ENCODE measurements at places on chromosomes 16 and 17.
A peak's percentile ranks its signal among the peaks of the same experiment; 100 is the strongest.

DNA sequence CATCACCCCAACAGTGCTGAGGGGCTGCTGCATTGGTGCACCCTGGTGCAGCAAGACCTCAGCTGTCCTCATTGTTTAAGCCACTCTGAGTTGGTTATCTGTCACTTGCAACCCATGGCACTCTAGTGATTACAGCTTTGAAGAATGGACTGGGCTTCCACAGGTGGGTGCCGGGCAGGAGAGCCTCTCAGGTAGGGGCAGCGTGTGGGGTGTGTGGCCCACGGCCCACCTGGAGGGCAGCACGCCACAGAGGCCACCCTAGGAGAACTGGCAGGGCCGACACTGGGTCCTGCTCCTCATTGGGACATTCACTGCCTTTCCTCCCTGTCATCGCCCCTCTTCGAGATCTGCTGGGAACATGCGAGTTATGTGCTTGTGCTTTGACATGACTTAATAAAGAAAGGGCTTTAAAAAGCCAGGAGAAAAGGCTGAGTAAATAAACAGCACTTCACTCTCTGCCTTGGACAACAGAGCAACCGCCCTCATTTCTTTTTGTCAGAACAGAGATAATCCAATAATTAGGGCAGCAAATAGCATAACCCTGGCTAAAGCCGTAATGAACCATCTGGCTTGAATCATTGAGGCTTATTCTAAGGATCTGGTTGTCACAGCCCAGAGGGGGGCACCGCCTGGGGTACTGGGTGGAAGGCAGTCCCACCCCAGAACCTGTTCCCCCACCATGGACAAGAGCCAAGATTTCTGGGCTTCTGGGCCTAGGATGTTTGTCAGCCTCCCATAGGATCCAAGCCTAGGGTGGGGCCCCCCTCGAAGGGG, 3.0 kb downstream of the DOC2B start:
- no peak for DNase-seq

- peak; percentile 41 for DNase-seq
Measured at GRCh38 chr16:24504472-24505345, 34.7 kb upstream of the RBBP6 start.

DNA sequence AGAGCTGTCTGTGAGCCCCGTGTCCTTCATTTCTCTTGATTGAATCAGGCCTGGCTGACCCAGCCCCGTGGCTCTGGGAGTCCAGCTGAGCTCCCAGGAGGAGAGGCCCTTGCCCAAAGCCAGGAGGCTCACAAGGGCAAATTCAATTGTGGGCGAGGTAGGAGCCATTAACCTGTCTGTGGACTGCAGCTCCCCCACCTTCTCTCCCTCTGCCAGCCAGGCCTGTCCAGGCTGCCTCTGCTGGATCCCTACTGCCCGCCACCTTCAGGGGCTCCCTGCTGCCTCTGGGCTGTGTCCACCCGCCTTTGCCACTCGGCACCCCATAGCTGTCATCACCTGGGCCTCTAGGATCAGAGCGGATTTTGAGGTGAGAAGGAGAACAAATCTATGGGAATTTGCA, 61.9 kb downstream of the RTN4RL1 start:
- DNase-seq, result no peak

DNA sequence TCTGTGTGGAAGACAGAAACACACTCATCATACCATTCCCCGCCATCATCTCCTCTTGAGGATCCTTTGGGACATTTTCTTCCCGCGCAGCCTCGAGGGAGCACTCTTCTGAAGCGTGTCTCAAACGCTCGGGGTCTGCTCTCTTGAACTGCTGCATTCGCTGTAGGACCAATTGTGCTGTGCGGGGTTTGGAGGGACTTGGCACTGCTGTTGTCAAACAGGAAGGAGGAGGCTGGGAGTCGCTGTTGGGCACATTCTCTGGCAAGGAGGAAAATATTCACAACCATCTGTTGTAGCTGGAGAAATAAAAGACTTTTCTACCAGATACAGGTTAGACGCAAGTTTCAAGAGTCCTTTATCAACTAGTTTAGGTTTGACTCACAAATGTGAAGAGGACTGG, 5.0 kb downstream of the SLX4 start:
- no peak for DNase-seq

- no peak for DNase-seq
Measured at GRCh38 chr16:52718046-52718445, 171.1 kb upstream of the TOX3 start.

DNA sequence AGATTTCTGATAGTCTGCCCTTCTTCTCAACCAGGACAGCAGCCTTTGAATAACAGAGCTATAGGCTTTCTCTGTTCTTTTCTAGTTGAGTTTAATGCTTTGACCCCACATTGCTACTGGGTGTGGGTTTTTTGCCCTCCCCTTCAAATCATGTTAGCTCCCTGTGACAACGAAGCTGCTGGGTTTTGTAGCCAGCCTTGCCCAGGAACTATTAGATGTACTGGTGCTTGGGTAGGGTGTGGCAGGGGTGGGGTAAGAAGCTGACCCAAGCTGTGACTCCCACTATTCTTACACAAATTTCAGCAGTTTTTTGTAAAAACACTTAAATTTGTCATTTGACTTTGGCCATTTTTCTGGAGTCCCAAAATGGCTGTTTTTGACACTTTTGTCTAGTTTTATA, 69.7 kb downstream of the NLK start:
- DNase-seq, result no peak

- no peak for DNase-seq
Measured at GRCh38 chr17:33980193-33980592, 274.9 kb upstream of the CCL2 start.

DNA sequence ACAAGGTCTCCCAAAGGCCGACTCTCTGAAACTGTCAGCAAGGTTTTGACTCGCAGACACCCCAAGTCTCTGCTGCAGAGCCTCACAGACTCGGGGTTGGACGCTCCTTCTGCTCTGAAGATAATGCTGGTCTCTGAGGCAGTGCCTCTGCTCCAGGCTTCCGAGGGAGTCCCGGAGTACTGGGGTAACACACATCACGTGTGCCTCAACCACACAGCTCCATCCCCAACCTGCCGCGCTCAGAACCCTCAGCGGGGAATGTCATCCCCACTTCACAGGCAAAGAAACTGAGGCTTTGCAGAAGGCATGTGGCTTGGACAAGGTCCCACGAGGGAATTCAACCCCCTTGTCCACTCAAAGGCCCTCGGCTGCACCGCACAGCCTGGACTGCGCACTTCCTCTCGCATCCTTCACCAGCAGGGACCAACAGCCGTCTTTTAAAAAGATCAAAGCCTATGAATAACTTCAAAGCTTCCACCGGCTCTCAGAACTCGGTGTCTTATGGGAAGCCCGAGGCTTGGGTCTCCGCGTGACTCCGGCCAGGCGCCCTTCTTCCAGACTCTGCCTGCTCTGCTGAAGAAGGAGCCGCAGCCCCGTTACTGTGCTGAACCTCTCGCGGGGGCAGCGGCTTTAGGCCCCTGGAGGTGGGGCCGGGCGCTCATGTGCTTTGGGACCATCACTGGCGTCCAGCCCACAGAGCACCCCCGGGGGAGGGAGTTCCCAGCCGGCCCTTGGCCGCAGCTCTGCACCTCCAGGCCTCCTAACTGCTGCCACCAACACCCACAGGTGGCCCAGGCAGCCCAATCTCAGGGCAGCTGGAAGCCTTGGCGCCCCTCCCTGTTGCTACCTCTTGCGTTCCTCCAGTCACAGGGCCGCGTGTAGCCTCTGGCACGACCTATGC, 2.2 kb downstream of the TMEM204 start:
- no peak for DNase-seq

DNA sequence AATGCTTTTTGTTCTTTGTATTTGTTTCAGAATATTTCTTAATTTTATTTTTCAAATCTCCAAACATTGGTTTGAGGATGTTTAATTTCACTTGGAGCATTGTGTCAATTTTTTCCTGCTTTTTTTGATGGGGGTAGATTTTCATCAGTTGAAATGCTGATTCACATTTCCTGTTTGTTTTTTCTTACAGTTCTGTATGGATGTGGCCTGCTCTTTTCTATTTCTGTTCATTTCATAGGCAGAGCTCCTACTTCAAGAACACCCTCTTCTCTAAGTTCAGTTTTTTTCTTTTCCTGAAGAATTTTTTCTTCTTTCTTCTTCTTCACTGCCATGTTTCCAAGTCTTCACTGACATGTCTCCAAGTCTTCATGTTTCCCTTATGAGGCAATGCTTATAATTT, 8.8 kb downstream of the MBTD1 start:
- no peak for DNase-seq

DNA sequence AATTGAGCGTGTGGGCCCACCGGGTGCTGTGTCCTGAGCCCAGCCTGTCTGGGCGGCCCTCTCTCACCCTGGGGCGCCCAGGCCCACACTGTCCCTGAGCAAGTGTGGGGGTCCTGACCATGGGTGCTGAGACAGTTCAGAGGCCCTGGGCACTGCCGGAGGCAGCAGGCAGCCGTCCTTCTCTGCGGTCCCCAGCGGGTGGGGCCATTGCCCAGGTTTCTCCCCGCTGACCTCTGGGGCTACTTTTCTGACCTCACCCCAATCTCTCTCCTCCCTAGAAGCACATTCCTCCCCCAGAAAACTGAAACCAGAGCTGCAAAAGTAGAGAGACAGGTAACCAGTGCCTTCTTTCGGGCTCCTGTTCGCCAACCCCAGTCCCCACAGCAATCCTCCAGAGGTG, 36.0 kb upstream of the PVALEF start:
- no peak for DNase-seq

All from tibial nerve (tissue), 4 donors.